ENCODE measurements at places on chromosomes 13 and 19. TPM values are rescaled to one million over a fixed set of nuclear protein-coding genes. Genes with fewer than 3 reads are reported as not detected.

DNA sequence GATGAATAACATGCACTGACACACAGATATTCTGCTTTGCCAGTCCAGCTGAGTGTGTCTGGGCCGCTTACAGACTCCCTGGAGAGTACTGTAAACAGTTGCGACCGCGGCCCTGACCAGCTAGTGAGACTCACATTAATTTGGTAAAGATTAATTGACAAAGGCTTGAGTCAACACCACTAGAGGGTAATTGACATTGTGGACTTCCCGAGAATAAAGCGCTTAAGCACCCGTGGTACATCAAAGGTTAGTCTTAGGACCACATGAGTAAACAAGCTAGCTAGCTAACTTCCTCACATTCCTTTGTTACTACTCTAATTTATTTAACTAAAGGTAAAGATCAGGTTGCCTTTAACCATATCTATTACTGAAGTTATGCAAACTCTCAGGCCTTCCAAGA, 624.4 kb upstream of the ARGLU1 start:
- peak; percentile 43 for DNase-seq

- DNase-seq = no peak
Observed at GRCh38 chr19:18167975-18168645, 5.5 kb upstream of the IFI30 start.

DNA sequence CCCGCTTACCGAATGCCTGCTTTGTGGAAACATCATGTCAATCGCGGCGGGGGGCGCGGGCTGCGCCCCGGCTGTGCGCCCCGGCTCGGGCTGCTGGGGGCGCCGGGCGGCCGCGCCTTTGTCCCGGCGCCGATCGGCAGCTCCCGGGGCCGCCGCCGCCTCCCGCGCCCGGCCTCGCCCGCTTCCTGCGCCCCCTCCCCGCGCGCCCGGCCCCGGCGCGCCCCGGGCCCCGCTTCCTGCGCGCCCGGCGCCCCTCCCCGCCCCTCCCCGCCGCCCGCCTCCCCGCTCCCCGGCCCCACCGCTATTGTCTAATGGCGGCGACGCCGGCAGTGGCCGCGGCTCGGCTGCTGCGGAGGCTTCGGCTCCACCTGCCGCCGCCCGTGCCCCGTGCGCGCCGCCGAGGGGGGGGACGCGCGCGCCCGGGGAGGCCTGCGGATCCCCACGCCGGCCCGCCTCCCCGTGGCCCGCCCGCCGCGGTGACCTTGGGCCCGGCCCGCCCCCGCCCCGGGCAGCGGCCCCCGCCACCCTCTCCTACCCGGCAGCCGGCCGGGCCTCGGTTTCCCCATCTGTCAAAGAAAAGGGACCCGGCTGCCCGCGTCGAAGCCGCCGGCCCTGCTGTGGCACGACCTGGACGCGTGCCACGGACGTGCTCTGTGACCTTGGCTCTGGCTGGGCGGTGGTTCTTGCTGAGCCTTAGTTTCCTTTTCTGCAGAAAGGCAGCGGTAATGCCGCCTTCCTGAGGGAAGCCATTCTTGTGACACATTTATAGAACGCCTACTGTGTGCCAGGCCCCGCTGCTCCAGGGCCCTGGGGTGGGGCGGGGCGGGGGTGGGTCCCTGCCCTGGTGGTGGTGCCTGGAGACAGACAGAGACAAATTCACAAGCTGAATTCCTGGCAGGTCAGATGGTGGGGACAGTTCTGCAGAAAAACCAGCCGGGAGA, at the start of gene TLE5:
Gene TLE5 (minus strand): TSS at position 331 of the 941 bp plus-strand sequence. CDS start 295 bp downstream, at position 36.
- DNase-seq = no peak

SMIM44 gene
- total RNA-seq = not detected

PAF1 gene
- 26.0 TPM for total RNA-seq

All from posterior vena cava (tissue), 2 donors.